ENCODE measurements at places on chromosomes 4 and X. TPM values are rescaled to one million over a fixed set of nuclear protein-coding genes. Genes with fewer than 3 reads are reported as not detected.

DNA sequence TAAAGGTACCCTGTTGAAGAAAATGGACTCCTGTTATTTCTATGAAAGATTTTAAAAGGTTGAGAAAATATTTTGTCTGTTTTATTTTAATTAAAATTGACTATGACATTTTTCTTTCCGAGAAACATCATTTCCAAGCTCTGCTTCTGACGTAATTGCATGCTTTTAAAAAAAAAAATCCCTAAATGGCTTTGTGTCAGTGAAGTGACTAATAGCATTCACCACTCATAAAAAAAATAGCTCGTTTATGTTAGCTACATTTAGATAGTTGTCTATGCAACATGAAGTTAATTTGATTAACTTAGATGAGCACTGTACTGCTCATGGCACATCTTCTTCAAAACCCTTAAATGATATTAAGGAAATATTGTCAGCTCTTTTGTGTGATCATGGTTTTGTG lies 105.1 kb upstream of the KLHL13 start:
- no peak for DNase-seq

- no peak for DNase-seq
These were observed 96.3 kb downstream of the ANK2 start for GRCh38 chr4:113145519-113146291.

DNA sequence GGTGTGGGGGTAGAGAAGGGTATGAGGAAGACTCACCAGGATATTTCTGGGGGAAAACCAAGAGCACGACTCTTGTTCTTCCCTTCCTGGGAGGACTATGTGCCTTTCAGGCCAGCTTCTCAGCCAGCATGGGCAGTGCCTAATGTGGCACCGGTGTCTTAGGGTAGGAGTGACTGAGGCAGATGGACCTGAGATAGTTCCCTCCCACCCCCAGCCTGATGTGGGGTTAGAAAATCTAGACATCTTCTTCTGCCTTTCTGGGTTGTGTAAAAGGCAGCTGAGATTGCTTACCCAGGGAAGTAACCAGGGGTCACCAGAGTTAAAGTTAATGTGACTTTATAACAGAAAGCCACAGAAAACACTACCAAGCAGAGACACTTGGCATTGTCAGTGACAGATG lies 127.3 kb downstream of the TMA16 start:
- no peak for DNase-seq

Gene SLC9B1
- total RNA-seq = 1.1 TPM

Gene DGKK
- total RNA-seq = under 0.01 TPM

Gene RPA4
- not detected for total RNA-seq

Gene NAP1L5
- 1.4 TPM for total RNA-seq

DNA sequence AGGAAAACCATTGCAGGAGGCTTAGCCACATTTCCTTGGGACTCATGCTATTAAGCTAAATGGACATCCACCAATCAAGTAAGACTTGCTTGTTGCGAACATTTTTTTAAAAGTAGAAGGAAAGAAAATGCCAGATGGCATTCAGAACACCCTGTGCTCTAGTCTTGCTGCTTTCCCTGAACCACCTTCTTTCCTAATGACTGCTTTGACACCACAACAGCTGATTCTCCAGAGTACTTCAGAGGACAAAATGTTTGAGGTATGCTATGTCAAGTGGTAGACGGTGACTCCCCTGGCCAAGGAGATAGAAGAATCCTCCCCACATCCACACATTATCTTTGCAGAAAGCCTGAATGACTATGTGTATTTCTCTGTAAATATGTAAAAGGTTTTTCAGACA lies 65.4 kb downstream of the ANK2 start:
- no peak for DNase-seq

Gene ASB9
- 9.6 TPM for total RNA-seq

- DNase-seq = peak; percentile 30
These were observed 450.0 kb downstream of the ANKRD50 start for GRCh38 chr4:124262211-124263179.

DNA sequence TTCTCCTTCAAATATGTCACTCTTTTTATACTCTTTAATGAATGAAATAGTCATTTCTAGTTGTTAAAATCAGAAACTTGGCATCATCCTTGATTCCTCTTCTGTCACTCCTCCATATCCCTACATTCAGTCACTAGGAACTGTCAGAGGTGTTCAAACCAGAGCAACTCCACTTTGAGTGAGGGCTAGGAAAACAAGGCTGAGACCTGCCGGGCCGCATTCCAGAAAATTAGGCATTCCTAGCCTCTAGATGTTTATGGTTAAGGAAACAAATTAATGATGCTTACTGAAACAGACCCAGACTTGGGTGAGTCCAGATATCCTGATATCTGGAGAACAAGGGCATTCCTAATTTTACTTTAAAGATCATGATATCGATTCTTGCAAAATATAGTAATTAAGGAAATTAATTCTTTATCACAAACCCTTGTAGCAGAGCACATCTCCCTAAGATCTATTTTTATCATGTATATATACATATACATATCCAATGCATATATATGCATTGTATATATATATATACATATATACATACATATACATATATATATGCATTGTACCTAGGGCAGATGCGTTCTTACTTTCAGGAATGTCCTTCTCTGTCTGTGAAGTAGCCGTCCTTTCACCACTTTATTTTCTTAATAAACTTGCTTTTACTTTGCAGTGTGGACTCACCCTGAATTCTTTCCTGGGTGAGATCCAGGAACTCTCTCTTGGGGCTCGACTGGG lies 98.4 kb upstream of the GC start:
- DNase-seq = no peak

GRCh38 chrX:23251043-23251442 lies 83.6 kb upstream of the PTCHD1 start:
- DNase-seq = no peak

GRCh38 chrX:153867139-153867538 lies 18.8 kb downstream of the L1CAM start:
- no peak for DNase-seq

Gene SAGE1
- total RNA-seq = not detected

DNA sequence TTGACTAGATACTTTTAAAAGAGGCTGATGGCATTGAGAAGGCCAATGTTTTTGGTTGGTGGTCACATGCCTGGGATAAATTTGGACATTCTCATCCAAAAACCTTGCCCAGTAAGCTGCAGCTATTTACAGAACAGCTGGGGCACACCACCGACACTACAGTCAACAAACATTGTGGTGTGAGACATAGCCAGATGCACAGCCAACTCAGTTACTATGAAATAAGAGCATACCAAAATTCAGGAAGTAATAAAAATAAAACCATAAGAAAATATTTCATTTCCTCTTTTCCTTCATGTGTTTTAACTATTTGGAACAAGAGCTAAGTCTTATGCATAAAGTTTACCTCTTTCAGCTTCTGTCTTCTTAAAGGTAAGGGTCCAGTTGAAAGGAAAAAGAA lies 8.8 kb downstream of the PPM1K start:
- DNase-seq = no peak

GRCh38 chr4:88411491-88412096 lies 32.9 kb downstream of the HERC6 start:
- no peak for DNase-seq

DNA sequence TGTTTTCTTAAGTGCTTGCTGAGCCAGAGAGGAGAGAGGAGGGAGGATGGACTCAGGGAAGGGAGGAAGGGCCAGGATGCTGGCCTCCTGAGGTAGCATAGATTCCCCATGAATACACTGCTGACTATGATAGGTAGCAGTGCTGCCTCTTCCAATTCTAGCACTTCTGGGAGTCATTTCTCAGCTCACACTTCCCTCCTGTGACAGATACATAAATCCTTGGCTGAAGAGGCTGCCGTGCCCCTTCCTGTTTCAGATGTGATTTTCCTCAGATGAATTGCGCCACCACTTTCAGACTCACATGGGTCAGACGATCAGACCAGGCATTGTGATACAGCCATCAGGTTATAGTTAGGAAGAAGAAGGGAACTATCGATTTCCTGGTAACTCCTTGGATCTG lies 22.4 kb downstream of the TSC22D3 start:
- DNase-seq = no peak

GRCh38 chr4:20773144-20773997 lies 73.1 kb downstream of the PACRGL start:
- DNase-seq = no peak

GRCh38 chr4:151297170-151297569 lies 20.2 kb downstream of the PRSS48 start:
- DNase-seq = no peak

DNA sequence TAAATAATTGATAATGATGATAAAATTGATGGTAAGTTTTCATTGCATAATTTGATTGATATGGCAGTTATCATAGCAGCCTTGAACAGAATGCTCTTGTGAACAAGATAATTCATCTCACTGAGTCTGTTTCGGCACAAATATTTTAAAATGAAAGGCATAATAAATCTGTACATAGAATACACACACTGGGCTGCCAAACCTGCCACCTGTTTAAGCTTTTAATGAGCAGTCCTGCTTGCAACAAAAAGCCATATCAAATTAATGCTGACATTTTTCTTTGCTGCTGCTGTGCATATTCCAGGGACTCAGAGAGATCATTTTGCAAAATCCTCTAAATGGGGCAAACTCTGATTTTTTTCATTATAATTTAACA lies 201.1 kb downstream of the ARHGAP24 start:
- DNase-seq = no peak

DNA sequence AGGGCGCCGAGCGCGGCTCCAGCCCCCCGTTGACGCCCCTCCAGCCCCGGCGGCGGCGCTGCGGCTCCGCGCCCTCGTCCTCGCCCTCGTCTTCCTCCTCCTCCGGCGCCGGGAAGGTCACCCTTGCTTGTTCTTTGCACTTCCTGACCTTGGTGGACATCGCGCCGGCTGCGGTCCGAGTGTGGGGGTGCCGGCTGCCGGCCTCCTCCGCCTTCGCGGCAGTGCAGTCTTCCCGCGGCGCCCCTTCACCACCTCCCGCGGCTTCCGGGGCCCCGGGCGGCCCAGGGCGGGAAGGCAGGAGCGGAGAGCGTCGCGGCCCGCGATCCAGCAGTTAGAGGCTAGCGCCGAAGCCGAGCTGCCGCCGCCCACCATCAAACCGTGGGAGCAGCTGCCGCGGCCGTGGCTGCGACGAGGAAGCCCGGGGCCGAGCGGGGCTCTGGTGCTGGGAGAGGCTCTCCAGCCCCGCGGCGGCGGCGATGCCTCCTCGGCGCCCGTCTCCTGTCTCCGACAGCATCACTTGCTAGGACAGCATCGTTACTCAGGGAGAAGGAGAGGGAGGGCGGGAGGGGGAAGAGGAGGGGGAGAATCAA lies at the start of gene TRPC3:
TSS of gene TRPC3 (minus strand) at position 540 of the 590 bp plus-strand sequence. CDS start at position 160, 380 bp downstream.
- DNase-seq = no peak

Gene TMPRSS11D
- not detected for total RNA-seq

DNA sequence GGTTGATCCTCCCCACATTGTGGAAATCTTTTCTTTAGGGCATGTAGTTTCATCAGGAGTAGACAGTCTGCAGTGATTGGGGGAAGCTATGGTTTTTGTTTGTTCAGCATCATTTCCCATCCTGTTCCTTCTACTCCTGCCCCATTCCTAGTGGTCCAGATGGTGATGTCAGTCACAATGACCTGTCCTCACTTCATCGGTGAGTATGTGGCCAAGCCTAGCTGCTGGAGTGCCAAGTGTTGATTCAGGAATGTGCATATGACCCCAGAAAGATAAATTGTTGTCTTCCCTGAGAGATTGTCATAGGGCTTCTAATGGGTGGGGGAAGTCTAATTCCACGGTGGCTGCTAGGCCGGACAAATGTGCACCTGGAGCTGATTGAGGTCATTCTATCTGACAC lies 130.6 kb upstream of the FAT1 start:
- DNase-seq = no peak

GRCh38 chr4:150283689-150284088 lies 205.4 kb downstream of the DCLK2 start:
- DNase-seq = no peak

DNA sequence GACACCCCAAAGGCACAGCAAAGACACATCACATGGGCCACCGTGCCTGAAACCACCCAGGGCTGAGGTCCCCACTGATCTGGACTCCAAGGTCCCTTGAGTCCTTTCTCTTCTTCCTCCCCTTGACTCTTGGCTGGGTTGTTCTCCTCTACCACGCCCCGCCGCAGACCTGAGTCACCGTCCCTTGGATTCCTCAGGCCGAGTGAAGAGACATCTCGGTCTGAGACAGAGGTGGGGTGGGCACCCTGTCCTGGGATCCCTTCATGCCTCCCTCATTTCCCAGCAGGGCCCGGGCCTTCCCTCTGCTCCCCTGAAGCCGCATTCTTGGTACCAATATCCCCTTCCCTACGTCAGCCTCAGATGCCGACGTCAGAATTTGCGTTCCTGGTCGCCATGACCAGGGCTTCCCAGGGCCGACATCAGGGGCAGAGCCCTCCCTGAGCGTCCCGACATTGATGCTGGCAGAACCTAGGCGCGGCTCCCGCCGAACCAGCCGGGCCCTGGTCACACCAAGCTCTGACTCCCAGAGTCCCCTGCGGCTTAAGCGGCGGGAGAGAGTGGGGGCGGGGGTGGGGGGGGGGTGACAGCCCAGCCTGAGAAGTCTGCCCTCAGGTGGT lies 498 bp downstream of the MAGEA10 start:
- no peak for DNase-seq

DNA sequence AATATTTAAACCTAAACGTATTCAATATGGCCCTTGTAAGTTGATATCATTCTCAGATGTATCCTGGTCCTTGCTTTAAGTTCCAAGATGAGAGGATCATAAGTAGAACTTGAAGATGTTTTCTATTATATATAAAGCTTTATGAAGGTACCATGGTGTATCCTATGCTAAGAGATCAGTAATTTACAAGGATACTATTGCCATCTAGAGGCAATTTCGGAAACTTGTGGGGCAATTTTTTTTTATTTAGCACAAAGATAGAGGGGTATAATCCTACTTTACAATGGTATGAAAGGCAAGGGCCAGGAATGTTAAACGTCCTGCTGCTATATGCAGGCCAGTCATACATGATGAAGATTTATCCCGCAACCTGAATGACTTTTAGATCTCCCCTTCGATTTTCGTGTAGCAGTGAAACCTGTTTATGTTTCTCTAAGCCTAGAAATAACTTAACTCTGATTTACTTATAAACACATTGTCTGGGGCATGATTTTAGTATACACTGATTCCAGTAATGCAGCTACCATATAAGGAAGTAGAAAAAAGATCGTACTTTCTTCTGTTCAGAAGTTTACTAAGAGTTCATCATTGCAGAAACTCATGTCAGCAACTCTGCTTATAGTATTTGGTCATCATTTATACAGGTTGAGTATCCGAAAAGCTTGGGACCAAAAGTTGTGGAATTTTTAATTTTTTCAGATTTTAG lies 2.6 kb downstream of the SLC25A31 start:
- DNase-seq = no peak
